ENCODE measurements at places on chromosomes 5 and 9.

- no peak for DNase-seq
Measured at GRCh38 chr9:113957821-113958341, 81.8 kb downstream of the ZNF618 start.

- DNase-seq, result no peak
Measured at GRCh38 chr5:134614450-134615085, 18.1 kb downstream of the SAR1B start.

DNA sequence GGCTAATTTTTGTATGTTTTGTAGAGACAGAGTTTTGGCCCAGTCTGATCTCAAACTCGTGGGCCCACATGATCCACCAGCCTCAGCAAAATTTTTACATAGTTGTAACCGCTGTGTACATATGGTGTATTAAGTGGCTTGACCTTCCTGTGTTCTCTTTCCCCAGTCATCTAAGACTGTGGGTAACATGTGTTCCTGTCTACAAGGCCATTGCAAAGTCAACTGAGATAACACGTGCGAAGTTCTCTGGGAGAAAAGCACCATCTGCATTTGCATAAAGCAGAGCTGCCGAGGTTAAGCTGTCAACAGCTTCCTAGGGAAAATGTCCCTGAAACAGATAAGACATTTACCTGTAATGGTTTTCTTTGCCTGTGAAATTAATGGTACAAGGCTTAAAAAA, 273.7 kb downstream of the FANCC start:
- DNase-seq, result no peak

GRCh38 chr9:87383344-87384150, 114.1 kb upstream of the DAPK1 start:
- no peak for DNase-seq

DNA sequence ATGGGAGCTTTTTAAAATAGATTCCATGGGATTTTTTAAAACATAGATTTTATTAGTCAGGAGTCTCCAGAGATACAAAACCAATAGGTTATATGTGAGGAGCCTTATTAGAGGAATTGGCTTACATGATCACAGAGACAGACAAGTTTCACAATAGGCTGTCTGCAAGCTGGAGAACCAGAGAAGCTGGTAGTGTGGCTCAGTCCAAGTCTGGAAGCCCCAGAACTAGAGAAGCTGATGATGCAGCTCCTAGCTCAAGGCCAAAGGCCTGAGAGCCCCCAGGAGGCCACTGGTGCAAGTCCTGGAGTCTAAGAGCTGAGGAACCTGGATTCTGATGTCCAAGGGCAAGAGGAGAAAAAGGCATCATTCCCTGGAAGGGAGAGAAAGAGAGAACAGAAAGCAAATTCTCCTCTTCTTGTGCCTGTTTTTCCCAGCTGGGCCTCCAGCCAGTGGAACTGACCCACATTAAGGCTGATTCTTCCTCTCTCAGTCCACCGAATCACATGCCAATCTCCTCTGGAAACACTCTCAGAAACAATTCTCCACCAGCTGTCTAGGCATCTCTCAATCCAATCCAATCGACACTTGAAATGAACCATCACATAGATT, 59.3 kb downstream of the AHRR start:
- no peak for DNase-seq
